Breast epithelium (tissue), 4 donors: ENCODE measurements at places on chromosomes 1 and 21. TPM values are rescaled to one million over a fixed set of nuclear protein-coding genes. Genes with fewer than 3 reads are reported as not detected.

The OR2T12 gene
- total RNA-seq, result not detected

DNA sequence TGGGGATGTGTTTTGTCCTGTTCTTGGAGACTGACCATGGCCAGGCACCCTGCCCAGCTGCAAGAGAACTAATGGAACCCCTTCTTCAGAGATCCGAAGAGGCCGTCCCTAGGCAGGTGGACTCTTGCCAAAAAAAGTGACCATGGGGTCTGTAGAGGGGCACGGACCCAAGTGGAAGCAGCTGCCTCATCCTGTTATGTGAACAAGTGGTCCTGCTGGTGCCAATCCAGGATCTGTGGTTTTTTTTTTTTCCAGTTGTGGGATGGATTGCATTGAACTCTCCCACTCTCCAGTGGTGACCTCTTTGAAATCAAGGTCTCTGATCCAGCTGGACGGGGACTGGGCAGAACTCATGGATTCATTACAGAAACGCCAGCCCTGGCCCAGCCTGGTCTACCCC, 71.2 kb downstream of the ARHGEF10L start:
- no peak for DNase-seq

The S100A2 gene
- total RNA-seq, result 0.33 TPM

DNA sequence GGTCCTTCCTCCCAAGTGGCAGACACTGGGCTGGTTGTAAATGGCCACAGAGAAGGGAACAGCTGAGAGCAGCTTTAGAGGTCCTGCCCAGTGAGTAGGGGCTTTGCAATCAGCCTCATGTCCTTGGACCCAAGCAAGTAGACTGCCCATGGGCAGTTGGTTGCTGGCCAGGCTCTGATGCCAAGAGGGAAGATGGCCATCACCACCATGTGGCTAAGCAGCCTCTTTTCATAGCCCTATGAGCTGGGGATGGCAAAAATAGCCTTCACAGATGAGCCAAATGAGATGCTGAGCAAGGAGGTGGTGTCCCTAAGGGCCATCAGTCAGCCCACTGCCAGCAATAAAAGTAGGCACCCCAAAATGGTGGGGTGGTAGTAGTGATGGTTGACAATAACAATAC, 3.2 kb downstream of the DISP3 start:
- DNase-seq, result no peak

The NBPF4 gene
- total RNA-seq, result not detected

The NPPB gene
- total RNA-seq, result not detected
